AG09319 (cell line): ENCODE measurements at places on chromosomes 11 and 22.
A peak's percentile ranks its signal among the peaks of the same experiment; 100 is the strongest.

DNA sequence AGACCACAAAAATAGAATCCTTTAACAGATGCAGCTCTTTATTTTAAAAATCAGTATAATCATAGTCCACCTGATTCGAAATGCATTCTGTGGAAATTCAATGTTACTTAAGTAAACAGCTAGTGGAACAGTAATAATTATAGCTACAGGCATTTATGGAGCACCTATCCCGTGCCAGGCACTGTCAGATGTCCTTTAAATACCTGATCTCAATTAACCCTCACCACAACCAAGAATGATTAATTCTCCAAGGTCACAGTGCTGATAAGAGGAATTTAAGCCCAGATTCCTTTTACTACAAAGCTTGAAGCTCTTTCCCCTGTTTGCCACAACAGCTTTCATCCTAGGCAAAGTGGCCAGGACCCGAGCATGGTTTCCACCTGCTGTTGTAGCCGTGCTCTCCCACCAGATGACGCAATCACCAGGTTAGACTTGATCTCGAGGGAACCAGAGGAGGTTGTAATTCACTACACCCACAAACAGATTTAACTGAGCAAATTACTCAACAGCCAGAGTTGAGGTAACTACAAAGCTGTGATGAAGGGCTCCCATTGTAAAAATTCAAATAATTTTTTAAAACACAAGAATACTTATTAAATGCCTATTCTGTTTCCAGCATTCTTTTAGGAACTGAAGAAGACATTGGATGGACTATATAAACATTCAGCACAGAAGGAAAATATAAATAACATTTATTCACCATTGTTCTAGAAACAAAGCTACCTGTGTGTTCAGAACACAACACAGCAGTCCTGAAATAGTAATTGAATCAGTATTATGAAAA, 10.3 kb downstream of the PRDM10 start:
- no peak for DNase-seq

- DNase-seq: no peak
Measured at GRCh38 chr11:6646918-6647679, 8.5 kb downstream of the DCHS1 start.

- DNase-seq: no peak
Measured at GRCh38 chr11:87712802-87713202, 462.4 kb downstream of the RAB38 start.

DNA sequence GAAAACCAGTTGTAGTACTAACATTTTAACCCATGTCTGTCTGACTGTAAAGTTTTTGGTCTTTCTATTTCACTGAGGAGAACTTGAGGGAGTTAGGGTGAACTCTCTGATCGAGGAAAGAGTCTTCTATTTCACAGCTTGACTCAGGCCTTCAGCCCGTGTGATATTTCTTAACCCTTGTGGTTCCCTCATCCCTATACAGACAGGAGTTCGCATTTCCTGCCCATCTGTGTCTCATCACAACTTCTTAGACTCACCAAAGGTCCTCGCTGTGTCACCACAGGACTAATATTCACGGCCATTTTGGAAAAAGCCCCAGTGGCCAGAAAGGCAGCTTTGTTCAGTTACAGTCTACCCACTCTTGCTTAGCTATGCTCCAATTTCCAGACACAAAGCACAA, 172.8 kb downstream of the FAM181B start:
- DNase-seq: no peak

DNA sequence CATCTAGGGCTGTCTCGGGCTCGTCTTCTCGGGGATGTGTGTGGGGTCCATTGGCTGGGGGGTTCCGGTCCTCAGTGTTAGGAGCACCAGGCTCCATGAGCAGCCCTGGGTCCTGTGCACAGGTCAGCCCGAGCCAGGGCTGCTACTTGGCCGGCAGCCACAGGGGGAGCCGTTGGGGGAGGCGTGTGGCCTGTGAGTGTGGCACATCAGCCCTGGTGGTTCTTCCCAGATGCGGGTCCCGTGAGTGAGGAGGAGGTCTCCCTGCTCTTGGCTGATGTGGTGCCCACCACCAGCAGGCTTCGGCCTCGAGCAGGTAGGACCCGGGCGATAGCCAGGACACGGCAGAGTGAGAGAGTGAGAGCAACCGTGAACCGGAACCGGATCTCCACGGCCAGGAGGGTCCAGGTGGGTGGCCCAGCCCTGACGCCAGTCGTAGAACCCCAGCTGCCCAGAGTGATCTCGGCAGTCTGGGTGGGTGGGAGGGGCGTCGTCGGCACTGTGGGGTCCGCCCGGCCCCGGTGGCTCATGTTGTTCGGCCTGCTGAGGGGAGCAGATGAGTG, 18.5 kb downstream of the IRF7 start:
- no peak for DNase-seq

GRCh38 chr11:111101881-111102280, 143.6 kb upstream of the POU2AF2 start:
- no peak for DNase-seq

- peak; percentile 67 for DNase-seq
Measured at GRCh38 chr11:58616594-58616993, 5.9 kb upstream of the CNTF start.

DNA sequence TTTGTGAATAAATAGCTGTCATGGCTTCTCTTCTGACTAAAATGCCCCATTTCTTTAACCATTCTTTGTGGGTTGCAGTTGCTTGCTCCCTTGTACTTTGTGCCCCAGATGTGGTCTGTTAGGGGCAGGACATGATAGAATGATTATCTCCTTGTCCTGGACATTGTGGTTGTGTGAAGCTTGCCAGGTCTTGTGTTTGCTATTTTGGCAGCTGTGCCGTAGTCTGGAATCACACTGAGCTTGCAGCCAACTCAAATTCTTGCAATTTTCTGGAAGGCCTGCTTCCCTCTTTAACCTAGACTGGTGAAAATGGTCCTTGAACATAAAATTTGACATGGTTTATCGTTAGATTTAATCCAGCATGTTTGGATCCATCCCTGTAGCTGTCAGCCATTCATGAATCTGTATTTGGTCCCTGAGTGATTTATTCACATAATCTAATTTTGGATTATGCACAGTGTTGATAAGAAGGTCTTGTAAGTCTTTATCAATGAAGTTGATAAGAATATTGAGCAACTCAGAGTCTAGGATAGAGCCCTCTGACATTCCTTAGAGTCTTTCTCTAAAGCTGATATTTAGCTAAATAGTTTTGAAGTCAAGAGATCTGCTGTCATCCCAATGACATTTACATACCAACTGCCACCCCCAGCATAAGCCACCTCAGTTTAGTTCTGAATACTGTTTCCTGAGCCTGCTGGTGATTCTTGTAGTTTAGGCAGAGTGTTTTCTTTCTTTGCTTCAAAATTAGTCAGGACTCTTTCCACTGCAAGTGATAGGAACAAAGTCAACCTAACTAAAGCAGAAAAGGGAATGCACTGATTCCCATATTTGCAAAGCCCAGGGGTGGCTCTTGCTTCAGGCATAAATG, 9.8 kb downstream of the SPON1 start:
- no peak for DNase-seq

DNA sequence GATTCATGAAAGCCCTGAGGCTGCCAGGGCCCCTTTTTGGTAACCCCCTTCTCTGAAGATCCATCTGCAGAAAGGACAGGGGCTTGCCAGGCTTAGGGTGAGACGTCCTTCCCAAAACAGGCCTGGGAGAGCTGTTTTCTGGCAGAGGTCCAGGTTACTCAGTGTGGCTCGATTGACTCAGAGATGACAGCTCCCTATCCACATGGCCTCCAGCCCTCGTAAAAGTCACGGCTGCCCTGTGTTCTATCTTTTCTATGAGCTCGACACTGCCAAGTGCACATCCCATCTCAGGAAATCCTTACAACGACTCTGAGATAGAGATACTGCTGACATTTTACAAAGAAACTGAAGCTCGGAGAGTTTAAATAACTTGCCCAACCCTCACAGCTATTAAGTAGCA, 20.4 kb downstream of the ADAMTS8 start:
- no peak for DNase-seq

GRCh38 chr11:15505155-15505554, 390.4 kb downstream of the INSC start:
- DNase-seq: no peak

DNA sequence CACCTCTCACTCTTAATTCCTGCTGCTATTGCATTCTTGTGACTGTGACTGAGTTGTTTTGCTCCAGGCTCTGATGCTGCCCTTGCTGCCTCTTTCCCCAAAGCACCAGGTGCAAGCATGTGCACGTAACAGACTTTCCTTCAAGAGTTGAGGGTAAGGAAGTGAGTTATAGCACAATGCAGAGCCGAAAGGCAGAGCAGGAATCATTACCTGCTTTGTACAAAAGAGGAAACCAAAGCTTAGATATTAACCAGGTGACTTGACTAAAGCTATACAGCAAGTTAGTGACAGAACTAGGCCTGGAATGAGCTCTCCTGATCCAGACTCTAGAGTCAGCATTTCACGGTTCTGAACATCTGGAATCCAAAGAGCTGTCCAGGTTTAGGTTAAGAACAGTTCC, 33.6 kb downstream of the NEU3 start:
- DNase-seq: no peak

- DNase-seq: no peak
Measured at GRCh38 chr11:64644647-64645275, 53.7 kb downstream of the SLC22A12 start.

DNA sequence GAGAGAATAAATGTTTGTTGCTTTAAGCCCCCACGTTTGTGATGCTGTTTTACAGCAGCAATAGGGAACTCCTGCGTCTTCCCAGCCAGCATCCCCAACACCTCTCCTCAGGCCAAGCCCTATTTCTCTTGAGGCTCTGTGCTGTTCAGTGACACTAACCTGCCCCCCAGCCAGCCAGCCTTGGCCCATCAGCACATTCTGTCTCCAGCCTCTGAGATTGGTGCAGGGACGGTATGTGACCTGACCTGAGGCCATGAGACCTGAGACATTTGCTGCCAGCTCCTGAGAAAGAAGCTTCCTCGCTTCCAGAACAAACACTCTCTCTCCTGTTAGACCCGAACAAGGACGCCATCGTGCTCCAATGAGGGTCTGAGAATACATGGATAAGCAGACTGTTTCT, 38.5 kb upstream of the SLC35C1 start:
- no peak for DNase-seq

DNA sequence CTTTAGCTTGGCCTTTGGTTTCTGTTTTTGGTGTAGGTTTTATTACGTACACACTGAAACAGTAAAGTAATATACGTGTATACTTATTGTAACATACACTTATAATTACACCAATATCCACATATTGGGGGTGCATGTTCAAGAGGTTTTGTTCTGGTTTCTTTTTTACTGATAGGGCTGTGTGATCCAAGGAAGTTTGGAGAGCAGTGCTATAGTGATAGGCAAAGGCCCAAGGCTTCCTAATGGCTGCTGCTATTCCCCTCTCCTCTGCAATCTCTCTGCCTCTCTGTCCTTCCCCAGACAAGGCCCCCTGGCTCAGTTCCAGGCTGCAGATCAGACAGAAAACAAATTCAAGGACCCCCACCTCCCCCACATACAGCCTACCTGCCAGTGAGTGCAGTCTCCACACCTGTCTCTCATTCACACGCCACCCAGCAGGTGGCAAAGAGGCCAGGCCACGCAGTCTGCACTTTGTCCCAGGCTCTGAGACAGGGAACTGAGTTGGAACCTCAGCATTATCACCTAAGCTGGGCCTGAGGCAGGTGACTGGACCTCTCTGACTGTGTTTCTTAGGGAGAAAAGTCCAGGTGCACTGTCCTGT, 15.1 kb downstream of the TMEM184B start:
- DNase-seq: no peak

- DNase-seq: no peak
Measured at GRCh38 chr22:48895831-48896765, 931.6 kb downstream of the BRD1 start.

GRCh38 chr11:27612932-27613880, 87.0 kb downstream of the BDNF start:
- DNase-seq: no peak

DNA sequence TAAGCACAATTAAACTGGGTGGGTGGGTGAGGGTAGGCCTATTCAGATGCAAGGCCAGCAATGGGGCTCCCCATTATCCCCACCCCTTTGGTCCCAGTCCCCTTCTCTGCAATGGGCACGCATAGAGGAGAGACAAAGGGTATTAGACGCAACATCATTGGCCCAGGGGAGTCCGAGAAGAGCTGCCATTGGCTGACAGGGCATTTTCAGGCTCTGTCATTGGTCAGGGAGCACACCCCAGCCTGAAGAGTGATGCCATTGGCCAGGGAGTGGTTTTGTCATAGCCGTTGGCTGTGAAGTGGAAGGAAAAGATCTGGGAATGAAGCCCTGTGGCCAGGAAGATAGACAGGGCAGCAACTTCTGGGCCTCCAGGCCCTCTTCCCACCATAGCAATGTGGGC, 2.8 kb upstream of the TRIM3 start:
- DNase-seq: no peak

DNA sequence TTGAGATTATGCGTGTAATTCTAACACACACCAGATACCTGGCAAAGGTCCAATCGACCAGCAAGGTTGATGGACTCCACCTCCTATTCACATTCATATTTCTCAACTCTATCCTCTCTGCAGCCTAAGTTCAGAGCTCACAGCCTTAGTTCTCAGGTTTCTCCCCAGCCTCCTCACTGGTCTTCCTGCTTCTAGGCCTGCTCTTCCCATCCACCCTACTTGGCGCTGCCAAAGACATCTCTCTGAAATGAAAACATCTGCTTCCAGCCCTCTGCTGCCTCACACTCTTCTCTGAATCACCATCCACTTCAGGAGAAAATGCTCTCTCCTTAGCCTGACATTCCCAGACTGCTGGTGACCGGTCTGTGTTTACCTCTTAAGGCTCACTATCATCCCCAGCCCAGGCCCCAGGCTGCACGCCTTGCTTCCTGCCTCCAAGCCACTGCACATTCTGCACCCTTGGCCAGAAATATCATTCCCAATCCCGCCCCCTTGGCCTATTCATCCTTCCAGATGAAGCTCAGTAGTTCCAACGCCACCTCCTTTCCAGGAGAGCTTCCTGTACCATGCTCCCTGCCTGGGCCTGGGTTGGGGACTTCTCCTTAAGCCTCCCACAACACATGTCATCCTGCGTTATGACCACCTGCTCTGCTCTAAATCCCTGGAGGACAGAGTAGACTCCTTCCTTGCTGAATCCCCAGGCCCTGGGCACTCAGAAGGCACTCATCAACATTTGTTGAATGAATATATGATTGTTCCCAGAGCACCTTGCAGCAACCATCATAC, 3.5 kb downstream of the ARRB1 start:
- peak; percentile 90 for DNase-seq

- no peak for DNase-seq
Measured at GRCh38 chr11:14904745-14905103, 12.7 kb upstream of the CYP2R1 start.

DNA sequence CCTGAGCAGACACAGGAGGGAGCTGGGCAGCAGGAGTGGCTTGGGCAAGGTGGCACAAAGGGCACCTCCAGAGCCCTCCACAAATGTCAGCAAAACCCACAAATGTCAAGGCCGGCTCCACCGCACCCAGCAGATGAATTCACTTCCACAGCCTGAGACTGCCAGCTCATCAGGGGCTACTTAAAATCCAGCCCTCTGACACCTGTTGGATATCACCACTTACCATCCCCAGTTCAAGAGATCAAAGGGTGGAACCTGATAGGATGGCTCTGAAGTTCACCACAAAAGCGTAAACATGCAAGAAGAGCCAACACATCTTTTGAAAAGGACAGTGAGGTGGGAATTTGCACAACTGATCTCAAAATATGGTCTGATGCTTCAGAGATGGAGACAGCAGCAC, 168.6 kb upstream of the GRK3 start:
- no peak for DNase-seq

GRCh38 chr11:63709336-63709884, 28.1 kb downstream of the RTN3 start:
- DNase-seq: no peak
